RWPE1 (cell line): ENCODE measurements at places on chromosomes 2 and 18.

- no peak for DNase-seq
Measured at GRCh38 chr2:72033636-72034035, 114.0 kb downstream of the CYP26B1 start.

GRCh38 chr2:29731948-29732347 lies 189.4 kb downstream of the ALK start:
- DNase-seq = no peak

- DNase-seq = no peak
Measured at GRCh38 chr2:219213486-219214071, 5.2 kb downstream of the ABCB6 start.

GRCh38 chr2:171431677-171432167 lies 2.1 kb downstream of the METTL8 start:
- no peak for DNase-seq

- DNase-seq = no peak
Measured at GRCh38 chr2:175518206-175518605, 336.7 kb upstream of the ATP5MC3 start.

- DNase-seq = peak; percentile 80
Measured at GRCh38 chr18:11654736-11655605, 34.1 kb upstream of the GNAL start.

DNA sequence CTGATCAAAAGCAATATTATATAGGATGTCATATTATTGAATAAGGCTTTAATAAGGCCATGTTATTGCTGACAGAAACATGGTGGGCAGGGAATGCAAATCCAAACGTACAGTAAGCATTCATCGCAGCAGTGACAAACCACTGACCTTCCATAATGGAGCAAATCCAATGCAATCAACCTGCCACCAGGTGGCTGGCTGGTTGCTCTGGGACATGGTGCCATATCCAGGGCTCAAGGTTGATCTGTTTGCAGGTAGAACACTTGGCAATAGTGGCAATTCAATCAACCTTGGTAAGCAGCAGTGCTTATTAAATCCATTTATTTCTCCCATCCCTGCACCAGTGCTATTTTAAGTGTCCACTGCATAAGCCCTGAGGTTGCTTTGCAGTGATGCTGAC lies 75.4 kb downstream of the CERKL start:
- DNase-seq = no peak

- DNase-seq = peak; percentile 64
Measured at GRCh38 chr2:675982-676646, 1.1 kb downstream of the TMEM18 start.

- no peak for DNase-seq
Measured at GRCh38 chr2:26235089-26235488, 9.3 kb downstream of the HADHA start.

- DNase-seq = no peak
Measured at GRCh38 chr2:44040365-44040764, 44.6 kb upstream of the LRPPRC start.

DNA sequence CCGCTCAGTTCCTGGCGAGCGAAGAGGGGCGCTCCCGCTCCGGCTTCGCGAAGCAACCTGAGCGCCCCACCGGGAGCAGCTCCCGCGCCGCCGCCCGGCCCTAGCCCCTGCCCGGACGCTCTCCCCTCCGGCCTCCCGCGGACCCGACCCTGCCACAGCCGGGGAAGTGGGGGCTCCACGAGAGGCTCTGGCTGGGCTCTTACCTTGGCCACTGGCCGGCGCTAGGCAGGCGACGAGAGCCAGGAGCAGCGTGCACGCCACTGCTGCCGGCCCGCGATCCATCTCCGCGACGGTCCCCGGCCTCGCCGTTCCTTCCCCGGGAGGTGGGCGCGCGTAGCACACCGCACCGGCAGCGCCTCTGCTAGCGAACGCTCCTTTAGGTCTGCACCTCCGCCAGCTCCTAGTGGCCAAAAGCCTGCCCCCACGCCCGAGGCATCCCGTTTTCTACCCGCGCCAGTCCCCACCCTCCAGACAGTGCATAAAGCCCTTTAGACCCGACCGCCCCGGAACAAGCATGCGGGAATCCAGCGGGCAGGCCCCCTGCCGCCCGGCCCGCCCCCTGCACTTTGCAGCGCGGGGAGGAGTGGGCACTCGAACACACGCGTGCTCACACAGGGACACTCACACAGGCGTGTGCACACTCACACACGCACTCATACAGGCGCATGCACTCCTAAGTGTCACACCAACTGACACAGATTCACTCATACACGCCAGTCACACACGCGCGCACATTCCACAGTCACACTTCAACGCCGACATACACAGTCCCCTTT lies at the start of gene LRP2:
Gene LRP2 (minus strand): TSS at position 417 of the 776 bp plus-strand sequence. CDS start 135 bp downstream, at position 282.
- no peak for DNase-seq

DNA sequence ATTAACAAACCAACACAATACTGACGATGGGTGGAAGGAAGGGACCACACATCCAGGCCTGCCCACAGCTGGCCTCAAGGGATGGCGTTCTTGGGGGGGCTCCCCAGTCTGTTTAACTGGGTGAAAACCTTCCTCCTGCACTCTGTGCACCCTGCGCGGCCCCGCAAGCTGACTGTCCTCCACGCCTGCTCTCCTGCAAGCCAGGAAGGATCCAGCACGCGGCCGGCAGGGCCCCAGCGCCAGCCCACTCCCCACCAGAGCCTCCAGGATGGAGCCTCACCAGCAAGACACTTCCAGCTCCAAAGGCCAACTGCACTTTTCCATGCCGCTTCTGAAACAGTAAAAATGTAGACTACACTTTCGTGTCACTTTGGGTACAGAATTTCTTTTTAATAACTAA lies 135.1 kb downstream of the ZNF516 start:
- no peak for DNase-seq

- no peak for DNase-seq
Measured at GRCh38 chr2:137521653-137522619, 442.3 kb upstream of the HNMT start.

DNA sequence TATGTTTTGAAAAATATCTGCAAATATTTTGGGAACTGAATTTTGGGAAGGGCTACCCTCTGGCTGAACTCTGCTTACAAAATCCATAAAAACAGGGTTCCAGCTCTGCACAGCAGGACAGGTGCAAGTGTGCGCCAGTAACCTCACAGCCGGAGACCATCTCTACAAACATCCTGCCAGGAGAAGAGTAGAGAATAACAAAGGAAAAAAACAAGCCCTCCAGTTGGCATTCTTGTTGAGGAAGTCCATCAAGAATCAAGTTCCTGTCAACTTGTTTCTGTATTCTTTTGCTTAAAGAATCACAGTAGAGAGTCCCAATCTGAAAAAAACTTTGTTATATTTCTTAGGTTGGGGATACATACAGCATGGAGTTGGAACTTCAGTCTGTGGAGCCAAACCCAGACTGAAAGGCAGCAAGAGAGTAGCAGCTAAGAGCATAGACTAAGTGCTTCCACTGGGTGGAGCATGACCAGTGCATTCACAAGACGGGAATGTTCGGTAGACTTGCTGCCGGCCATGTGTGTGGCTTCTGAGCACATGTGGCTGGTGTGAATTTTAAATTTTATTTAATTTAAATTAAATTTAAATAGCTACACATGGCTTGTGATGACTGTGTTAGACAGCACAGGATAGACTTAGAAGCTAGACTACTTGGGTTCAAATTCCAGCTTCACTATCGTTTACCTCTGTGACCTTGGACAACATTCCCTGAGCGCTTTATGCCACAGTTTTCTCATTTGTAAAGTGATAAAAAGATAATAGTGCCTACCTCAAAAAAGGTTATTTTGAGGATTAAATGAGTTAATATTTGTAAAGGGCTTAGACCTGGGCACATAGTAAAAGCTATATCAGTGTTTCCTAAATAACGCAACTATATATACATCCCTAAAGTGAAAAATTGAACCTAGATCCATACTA lies 41.9 kb downstream of the SPTBN1 start:
- DNase-seq = no peak

- DNase-seq = no peak
Measured at GRCh38 chr2:205969584-205969983, 116.4 kb downstream of the INO80D start.

DNA sequence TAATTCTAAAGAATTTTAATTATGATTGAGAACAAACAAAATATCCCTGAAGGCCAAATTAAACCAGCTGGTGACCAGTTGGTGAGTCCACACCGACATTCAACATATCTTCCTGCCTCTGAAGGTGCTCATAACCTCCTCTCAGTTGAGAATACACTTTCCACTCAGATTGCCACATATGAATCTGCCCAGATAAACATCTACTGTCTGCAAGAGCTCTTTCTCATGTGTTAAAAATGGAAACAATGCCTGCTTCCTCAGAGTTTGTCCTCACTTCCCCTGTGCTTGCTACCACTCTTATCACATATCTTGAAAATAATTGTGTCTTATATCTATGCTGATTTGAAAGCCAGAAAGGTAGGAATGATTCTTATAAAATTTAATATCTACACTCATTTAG lies 177.7 kb upstream of the GULP1 start:
- no peak for DNase-seq

DNA sequence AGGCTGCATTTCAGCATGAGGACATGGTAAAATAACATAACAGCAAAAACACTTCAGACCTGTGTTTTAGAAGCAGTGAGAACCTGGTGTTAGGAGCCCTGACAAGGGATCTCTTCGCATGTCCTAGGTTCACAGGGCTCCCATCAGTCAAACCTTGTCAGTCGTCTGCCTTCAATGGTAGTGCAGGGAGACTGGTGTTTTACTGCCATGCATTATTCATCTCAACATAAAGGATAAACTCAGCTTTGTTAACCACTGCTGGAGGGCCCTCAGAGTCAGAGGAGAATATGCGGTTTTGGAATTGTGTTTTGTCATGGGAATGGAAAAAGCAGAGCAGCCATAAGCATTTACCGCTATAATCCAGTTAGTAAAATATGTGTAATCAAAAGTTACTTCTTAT lies 275.9 kb upstream of the GCFC2 start:
- DNase-seq = no peak

- no peak for DNase-seq
Measured at GRCh38 chr2:78127424-78127823, 605.2 kb upstream of the LRRTM4 start.

DNA sequence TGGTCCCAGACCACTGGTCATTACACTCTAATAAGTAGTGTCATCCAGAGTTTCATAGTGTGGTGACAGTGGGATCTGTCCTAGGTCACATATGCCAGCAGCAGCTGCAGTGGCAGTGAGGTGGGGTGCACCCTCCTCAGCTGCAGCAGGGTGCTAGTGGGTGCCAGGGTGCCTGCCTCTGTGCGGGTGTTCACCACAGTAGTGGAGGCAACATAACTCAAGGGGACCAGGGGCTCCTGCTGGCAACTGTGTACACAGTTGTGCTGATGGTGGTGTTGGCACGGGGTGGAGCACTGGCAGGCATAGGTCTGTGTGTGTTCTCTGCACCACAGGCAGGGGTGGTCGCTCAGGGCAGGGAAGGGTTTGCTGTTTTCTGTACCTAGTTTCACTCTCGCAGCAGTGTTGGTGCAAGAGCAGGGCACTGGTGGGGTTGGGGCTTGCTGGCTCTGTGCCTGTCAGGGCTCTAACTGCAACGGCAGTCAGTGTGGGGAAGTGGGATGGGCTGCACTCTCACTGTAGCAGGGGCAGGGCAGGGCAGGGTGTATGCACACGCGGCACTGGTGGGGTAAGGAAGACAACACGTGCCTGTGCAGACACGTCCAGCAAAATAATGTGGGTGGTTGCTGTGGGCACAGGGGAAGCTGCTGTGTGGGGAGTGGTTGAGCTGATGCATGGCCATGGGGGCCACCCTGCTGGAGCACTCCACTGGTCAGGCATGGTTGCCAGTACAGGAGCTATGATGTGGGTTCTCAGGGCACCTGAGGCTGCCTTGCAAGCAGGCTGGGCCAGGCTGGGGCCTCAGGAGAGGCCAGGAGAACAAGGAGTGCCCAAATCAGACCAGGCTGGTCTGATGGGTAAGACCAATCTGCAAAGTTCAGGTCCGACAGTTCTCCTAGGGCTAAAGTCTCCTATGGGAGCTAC lies 226.6 kb downstream of the MEIS1 start:
- no peak for DNase-seq

- DNase-seq = no peak
Measured at GRCh38 chr2:146321175-146321574, 1523.7 kb upstream of the ACVR2A start.
